ENCODE measurements at places on chromosomes 1 and 21.
A peak's percentile ranks its signal among the peaks of the same experiment; 100 is the strongest.

DNA sequence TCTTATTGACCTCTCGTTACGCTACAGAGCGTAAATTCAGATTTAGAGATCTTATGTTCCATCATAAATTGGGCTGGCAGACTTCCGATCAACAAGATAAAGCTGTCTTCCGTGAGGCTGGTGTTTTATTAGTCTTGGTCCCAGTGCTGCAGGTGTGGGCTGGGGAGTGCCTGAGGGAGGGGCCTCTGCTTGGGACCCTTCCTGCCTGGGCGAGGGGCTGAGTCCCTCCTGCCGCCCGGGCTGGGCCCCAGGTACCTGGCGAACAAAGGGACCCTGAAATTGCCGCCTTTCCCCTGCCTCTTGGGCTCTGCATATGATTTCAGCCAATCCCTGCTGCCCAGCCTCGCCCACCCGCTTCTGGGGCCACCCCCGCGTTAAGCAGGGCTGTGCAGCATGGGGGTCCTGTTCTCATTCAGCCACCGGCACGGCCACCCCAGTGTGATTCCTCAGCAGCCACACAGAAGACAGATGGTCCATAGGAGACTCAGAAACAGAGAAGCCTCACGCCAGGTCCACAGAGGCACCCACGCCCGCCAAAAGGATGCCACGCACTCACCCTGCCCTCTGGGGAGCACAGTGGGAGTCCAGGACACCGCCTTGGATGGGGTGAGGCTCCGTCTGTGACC, 6.1 kb upstream of the SAMD11 start:
- DNase-seq: no peak

- DNase-seq: no peak
Observed at GRCh38 chr1:166128195-166128594, 38.6 kb downstream of the FAM78B start.

GRCh38 chr1:26942656-26943055, 17.6 kb downstream of the KDF1 start:
- DNase-seq: no peak

GRCh38 chr1:190289897-190290296, 187.8 kb downstream of the BRINP3 start:
- no peak for DNase-seq

- DNase-seq: no peak
Observed at GRCh38 chr1:15835205-15835740, 12.2 kb upstream of the SPEN start.

GRCh38 chr1:158248118-158248517, 6.1 kb upstream of the CD1A start:
- no peak for DNase-seq

- DNase-seq: no peak
Observed at GRCh38 chr1:154953611-154954038, 2.3 kb downstream of the PBXIP1 start.

- no peak for DNase-seq
Observed at GRCh38 chr21:42939582-42940413, 14.4 kb upstream of the ERVH48-1 start.

- DNase-seq: no peak
Observed at GRCh38 chr1:177256153-177257075, 85.7 kb downstream of the BRINP2 start.

GRCh38 chr21:35366394-35367080, 317.4 kb upstream of the RUNX1 start:
- DNase-seq: no peak

- no peak for DNase-seq
Observed at GRCh38 chr1:25118546-25118945, 113.8 kb downstream of the SYF2 start.

GRCh38 chr1:109620401-109620791, 759 bp downstream of the AMPD2 start:
- no peak for DNase-seq

- DNase-seq: peak; percentile 86
Observed at GRCh38 chr1:235971571-235972310, 93.1 kb downstream of the NID1 start.

DNA sequence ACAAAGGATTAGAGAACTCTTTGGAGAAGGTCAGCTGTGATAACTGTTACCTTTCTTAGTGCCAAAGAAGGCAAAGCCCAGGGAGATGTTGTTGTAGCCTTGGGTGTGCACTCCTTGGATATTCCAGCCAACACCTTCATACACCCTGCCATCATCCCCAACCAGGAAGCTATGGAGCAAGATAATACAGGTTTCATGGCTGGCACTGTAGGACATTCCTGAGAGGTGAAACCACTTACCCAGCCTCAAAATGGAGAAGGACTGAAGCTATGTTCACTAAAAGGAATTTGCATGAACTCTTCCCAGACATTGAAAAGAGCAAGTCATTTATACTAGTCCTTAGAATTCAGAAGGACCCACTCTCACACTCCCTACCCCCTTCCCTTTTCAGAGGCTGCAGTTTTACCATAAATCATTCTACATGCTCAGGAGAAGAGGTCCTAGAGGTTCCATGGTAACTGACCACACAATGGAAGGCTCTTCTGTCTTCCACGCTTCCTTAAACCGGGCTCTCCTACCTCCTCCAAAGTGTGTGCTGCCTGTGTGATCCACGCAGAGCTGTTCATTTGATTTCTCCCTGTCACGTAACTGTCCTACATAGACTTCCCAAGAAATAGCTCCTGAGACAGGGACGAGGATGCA, 5.5 kb downstream of the PGLYRP4 start:
- no peak for DNase-seq

DNA sequence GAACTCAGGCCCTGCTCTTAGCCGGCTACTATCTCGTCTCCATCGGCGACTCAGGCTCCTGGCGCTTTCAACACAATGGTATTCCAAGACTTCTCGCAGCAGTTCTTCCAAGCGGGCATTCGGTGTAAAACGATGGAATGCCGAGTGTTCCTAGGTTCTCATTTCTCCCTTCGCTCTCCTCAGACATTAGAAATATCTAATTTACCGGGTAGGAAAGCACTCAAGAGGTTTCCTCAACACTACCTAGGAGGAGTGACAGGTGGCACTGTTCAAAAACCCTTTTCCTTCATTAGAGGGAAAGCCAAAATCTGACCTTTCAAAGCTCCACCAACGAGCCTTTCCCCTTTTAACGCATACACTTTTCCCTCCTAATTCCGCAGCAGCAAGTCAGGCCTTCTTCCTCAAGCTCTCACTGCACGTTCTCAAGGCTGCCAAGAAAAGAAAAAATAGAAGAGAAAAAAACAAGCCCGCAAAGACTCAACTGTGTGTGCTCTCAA, 601 bp downstream of the UBE2G2 start:
- no peak for DNase-seq

DNA sequence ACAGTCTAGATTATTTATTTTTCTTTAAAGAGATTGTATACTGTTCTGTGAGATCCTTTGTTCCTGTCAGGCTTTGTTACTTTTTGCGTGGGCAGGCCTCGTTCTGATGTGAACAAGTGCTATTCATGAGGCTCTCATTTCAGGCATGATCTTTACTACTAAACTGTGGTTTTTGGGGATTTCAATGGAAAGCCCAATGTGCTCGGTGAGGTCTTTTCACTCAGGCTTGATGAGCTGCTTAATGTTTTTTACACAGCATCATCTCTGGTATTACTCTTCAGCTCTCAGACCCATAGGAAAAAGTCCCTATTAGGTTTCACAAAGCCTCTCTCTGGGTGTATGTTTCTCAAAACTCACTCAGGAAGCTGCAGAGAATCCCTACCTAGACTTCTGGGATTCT, 419.4 kb downstream of the GPATCH2 start:
- DNase-seq: no peak

DNA sequence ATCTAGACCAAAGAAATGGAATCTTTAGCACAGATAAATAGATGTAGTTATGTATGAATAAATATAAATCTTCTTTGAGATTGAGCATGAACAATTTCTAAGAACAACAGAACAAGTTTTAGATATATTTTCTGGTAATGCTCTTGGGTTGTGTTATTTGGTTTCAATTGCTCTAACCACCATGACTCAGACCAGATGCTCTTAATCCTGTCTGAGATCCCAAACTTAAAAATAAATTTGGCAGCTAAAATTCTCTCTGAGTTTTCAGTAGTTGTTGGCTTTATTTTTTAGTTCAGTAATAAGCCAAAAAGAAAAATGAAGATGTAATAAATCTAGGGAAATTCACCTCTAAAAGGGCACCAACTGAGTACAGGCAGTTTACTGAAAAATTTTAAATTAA, 1693.4 kb downstream of the NCAM2 start:
- DNase-seq: no peak

- no peak for DNase-seq
Observed at GRCh38 chr1:48035371-48036141, 38.4 kb upstream of the TRABD2B start.

- DNase-seq: no peak
Observed at GRCh38 chr1:88640060-88640459, 44.0 kb upstream of the PKN2 start.

- no peak for DNase-seq
Observed at GRCh38 chr1:12649971-12650421, 6.1 kb downstream of the AADACL4 start.

DNA sequence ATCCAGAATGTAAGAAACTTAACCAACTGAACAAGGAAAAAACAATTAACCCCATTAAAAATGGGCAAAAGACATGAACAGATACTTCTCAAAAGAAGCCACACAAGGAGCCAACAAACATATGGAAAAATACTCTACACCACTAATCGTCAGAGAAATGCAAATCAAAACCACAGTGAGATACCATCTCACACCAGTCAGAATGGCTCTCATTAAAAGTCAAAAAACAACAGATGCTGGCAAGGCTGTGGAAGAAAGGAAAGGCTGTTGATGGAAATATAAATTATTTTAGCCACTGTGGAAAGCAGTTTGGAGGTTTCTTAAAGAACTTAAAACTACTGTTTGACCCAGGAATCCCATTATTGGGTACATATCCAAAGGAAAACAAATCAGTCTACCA, 51.2 kb downstream of the RGS4 start:
- no peak for DNase-seq

GRCh38 chr1:23727362-23727811, 15.9 kb upstream of the ELOA start:
- no peak for DNase-seq

DNA sequence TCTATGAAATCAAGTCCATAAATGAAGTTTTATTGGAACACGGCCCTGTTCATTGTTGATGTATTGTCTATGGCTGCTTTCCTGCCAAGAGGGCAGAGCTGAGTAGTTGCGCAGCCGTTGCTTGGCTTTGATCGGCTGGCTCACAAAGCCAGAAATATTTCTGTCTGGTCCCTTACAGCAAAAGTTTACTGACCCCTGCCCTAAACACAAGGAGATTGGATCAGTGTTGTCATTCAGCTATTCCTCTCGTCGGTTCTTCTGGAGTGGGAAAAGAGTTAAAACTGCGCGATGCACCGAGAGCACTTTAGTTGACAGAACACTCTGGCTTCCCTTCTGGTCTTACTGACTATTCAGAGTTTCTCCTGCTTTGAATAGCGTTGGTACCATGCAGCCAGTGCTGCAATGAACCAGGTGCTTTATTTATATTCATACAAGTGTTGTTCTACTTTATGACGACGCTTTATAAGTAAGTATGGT, 868 bp downstream of the ZBTB40 start:
- DNase-seq: no peak

DNA sequence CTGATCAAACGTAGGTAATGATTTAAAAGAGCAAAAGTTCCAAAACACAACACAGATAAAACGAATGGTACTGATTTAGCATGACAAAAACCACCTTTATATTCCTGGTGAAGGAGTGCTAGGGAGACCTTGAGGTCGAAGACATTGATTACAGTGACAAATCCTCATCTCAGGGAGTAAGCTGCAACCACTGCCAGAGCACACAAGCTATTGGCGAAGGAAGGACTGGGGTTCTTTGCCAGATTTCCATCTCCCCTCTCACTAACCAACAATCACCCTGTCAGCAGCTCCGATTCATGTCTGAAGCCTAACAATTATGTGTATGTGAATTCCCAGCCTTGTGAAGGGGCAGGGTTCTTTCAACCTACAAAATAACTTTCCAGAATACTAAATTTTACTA, 40.2 kb upstream of the DMRTB1 start:
- DNase-seq: no peak

GRCh38 chr1:71667216-71667615, 586.4 kb upstream of the ZRANB2 start:
- no peak for DNase-seq

DNA sequence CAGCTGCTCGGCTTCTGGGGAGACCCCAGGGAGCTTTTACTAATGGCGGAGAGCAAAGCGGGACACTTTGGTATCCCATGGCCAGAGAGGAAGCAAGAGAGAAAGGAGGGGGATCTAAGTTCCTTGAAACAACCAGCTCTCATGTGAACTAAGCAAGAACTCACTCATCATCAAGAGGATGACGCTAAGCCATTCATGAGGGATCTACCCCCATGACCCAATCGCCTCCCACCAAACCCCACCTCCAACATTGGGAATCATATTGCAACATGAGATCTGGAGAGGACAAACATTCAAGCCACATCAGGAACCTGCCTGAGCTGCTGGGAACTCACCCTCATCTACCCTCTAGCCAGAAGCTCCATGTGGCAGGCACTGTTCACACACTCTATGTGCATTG, 372.1 kb upstream of the RUNX1 start:
- no peak for DNase-seq

DNA sequence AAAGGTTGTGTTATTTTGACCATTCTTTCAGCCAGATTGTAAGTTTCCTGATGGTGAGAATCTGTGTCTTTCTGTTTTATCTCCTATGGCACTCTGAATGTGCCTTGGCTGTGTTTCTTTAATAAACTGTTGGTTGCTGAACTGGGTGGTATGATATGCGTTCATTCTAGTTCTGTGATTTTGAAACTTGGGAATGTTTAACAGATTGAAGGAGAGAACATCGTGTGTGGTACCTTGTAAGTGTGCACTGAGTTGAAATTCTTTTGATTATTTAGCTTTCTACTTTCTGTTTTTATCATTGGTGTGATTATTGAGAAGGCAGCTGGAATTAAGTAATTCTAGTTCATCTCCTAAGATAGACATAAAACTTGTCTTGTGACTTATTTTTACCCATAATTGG, 4.6 kb downstream of the BACH1 start:
- no peak for DNase-seq

GRCh38 chr21:30072496-30072895, 94.1 kb downstream of the CLDN17 start:
- DNase-seq: no peak

GRCh38 chr1:198423673-198424072, 116.8 kb downstream of the ATP6V1G3 start:
- DNase-seq: no peak
